Vagina (tissue), 2 donors: ENCODE measurements at places on chromosomes 7 and 10.

GRCh38 chr10:95783741-95784140 lies 27.8 kb downstream of the ENTPD1 start:
- no peak for DNase-seq

- no peak for DNase-seq
Measured at GRCh38 chr7:21172800-21173199, 255.1 kb upstream of the SP4 start.

DNA sequence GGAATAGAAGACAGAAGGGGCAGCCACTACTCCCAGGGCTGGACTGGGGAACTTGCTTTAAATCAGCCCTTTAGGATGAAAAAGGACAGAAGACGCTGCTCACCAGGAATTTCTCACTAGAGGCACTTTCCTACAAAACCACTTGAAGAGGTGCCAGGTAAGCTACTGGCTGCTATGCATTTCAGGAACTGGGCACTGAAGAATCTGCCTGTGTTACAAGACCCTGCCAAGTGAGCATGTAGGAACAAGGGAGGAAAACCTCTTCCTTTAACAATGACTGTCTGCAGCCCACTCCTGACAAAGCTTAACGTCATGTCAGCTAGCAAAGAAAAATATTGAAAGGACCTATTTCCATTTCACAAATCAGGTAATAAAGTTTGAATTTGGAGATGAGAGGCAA lies 5.8 kb upstream of the AGMO start:
- DNase-seq, result no peak

DNA sequence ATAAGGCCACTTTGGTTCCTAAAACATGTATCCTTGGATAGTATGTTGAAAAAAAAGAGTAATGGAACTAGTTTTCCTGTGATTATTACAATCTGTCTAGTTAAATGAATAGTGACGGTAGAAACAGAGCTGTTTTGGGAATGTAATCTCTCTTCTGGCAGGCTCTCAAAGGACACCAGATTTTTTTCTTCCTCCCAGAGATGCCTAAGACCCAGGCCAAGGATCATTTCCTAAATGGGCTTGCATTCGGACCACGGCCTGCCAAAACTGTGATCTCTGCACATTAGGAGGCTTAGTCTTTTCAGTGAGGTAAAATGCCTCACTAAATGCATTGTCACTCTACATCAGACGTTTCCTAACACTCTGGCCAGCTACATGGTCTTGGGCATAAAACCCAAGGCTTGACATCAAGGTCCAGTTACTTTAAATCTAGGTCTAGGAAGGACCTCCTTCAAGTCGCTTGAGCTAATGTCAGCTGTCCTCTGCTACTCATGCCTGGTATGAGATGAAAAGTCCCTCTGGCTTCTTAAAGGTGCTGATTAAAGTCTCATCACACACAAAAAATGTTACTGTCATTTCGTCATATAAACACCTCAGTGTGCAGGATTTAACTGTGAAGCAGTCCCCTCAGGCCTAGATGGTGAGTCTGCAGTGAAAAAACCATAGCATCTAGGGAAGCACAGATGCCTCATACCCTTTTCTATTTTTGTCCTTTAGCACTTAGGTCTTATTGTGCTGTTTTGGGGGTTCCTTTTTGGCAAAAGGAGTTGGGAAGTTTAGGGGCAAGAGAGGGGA lies 47.7 kb downstream of the DLD start:
- DNase-seq, result no peak

DNA sequence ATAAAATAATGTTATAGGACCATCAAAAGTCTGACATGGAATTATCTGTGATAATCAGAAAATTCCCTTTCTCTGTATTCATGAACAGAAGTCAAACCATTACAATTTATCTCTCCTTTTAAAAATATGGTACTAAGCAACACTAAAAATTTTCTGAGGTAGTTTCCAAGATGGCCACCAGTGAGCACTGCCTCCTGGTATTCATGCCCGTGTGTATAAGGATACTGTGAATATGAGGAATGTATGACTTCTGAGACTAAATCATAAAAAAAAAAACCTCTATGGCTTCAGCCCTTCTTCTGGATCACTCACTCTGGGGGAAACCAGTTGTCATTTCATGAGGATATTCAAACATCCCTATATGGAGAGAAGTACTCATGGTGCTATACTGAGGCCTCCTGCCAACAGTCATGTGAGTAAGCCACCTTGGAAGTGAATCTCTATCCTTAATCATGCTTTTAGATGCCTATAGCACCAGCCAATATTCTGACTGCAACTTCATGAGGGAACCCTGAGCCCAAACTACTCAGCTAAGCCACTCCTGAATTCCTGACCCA lies 41.1 kb downstream of the SIRT1 start:
- DNase-seq, result no peak

GRCh38 chr10:35644050-35644950 lies 2.2 kb upstream of the FZD8 start:
- no peak for DNase-seq

DNA sequence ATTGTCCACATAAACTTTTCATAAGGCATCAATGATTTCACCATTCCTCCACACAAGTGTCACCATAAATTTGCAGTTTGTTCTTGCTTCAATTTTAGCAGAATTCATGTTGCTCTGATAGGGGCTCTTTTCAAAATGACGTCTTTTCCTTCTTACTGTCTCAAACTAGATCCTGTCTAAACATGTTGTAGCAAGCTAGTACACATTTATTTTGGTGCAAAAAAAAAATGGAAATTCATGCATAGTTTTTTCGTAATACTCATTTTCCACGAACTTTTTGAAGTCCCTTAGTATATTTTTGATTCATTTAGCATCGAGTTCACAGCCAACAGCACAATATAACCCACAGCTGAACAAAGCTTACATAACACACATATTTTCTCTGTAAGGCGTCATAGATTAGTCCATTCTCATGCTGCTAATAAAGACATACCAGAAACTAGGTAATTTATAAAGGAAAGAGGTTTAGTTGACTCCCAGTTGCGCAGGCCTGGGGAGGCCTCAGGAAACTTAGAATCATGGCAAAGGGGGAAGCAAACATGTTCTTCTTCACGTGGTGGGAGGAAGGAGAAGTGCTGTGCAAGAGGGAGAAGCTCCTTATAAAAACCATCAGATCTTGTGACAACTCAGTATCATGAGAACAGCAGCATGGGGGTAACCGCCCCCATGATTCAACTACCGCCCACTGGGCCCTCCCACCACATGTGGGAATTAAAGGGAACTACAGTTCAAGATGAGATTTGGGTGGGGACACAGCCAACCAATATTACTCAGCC lies 301.5 kb downstream of the CCDC3 start:
- no peak for DNase-seq

GRCh38 chr7:55133630-55134358 lies 115.0 kb downstream of the EGFR start:
- peak; percentile 72 for DNase-seq
